ENCODE measurements at places on chromosomes 12 and 14. TPM values are rescaled to one million over a fixed set of nuclear protein-coding genes. Genes with fewer than 3 reads are reported as not detected.

DNA sequence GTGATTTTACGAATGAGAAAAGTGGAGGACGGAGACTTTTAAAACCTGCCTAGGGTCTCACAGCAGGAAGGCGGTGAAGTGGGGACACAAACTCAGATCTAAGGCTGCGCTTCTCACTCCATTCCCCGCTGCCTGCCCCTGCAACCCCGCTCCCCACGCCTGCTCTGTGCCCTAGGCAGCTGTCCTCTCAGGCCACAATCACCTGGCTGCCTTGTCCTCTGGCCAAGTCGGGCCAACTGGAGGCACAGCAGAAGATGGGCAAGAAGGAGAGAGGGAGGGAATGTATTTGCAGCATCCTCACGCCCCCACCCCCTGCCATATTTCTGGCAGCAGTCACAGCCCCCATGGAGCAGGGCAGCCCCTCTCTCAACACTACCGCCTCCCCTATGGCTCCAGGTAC is 94.9 kb downstream of the CHGA start:
- no peak for DNase-seq

DNA sequence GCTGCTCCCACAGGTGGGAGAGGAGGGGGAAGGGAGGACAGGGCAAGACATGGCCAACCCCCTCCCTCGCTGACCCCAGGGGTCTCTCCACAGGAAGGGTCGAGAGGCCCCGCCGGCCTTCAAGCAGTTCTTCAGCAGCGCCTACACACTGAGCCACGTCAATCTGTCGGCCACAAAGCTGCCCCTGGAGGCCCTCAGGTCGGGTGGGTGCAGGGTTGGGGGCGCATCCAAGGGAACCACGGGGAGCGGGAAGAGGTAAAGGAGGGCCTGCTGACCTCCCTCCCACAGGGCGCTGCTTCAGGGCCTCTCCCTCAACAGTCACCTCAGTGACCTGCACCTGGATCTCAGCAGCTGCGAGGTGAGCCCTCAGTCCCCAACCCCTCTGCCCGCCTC is 6.1 kb downstream of the CARMIL3 start:
- no peak for DNase-seq

- DNase-seq: no peak
These were observed 40.5 kb downstream of the MED13L start for GRCh38 chr12:116236976-116237375.

The PSMA6 gene
- 91.1 TPM for total RNA-seq

The FOXA1 gene
- total RNA-seq: not detected

Measured in naive thymus-derived CD4-positive, alpha-beta T cell (primary cell).